ENCODE measurements at places on chromosomes 6 and 20.
A peak's percentile ranks its signal among the peaks of the same experiment; 100 is the strongest.

GRCh38 chr20:63336232-63336752, 24.9 kb downstream of the CHRNA4 start:
- DNase-seq, result no peak

DNA sequence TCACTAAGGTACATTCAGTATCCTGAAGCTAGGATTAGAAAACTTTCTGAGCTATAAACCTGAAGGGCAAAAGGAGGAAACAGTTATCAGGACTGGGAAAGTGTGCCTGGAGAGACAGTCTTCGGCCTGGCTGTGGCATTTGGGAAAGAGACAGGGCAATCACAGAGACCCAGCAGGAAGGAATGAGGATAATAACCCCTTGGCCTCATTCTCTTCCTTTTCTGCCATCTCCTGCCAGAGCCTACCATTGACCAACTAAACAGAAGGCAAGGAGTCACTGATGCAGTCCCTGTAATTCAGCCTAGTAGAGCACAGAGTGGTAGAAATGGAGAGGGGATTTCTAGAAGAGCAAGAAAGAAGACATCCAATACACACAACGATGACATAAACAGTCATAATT, 359.4 kb downstream of the HDGFL1 start:
- DNase-seq, result peak; percentile 72

GRCh38 chr6:145406783-145407182, 328.5 kb downstream of the EPM2A start:
- peak; percentile 92 for DNase-seq

- DNase-seq, result peak; percentile 32
Observed at GRCh38 chr6:45351667-45352066, 23.5 kb downstream of the RUNX2 start.

DNA sequence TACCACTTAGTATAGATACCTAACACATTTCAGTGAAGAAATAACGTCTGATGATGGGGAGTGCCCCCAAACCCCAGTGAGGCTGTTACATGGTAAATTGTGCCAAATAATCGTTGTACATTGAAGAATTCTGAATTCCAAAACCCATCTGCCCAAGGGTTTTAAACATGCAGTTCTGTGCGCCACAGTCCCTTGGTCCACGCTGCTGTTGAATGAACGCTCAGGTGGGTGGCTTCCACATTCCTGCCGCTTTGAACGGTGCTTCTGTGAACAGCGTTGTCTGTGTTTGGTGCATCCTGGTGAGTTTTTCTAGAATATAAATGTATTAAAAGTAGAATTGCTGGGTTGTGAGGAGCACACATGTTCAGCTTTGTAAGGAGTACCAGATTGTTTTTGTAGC, 2.9 kb downstream of the GID8 start:
- DNase-seq, result no peak

Data from NCI-H69 (cell line).